Sigmoid colon (tissue), 7 donors: ENCODE measurements at places on chromosomes 4 and X. TPM values are rescaled to one million over a fixed set of nuclear protein-coding genes. Genes with fewer than 3 reads are reported as not detected.

The RPA4 gene
- polyA plus RNA-seq, result not detected

The NIPAL1 gene
- 5.8 TPM for polyA plus RNA-seq

The KLHL13 gene
- polyA plus RNA-seq, result 1.8 TPM

The SPANXC gene
- polyA plus RNA-seq, result not detected

The GAGE1 gene
- not detected for polyA plus RNA-seq

The FMR1 gene
- 19.4 TPM for polyA plus RNA-seq

The MAGEA1 gene
- not detected for polyA plus RNA-seq

- no peak for DNase-seq
Measured at GRCh38 chr4:174332741-174333493, 49.2 kb downstream of the CEP44 start.

- peak; percentile 65 for DNase-seq
Measured at GRCh38 chrX:130171446-130172126, at the start of gene RAB33A. TSS of gene RAB33A (plus strand) at chrX:130171962. CDS start at chrX:130172063, 101 bp downstream.

DNA sequence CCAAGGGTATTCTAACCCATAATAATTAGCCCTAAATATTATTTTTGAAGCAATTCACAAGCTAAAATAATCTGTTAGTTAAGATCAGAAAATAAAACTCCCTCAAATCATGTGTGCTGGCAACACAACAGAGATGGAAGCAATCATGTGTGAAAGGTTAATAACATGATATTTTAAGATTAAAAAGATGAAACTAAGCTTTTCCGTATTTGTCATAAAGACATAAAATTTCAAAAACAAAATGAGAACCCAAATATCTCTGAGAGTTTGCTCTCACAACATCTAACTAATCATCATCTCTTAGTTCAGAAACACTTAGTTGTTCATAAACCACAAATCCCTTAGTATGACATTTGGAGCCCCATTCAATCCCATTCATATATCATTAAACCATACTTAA lies 749.1 kb downstream of the CCSER1 start:
- DNase-seq, result no peak

- no peak for DNase-seq
Measured at GRCh38 chr4:7968262-7968896, 28.7 kb upstream of the AFAP1 start.

- no peak for DNase-seq
Measured at GRCh38 chr4:37780444-37781130, 45.9 kb upstream of the PGM2 start.

- no peak for DNase-seq
Measured at GRCh38 chr4:184674011-184674410, 24.5 kb downstream of the PRIMPOL start.

GRCh38 chr4:174037049-174037448 lies 246.4 kb downstream of the FBXO8 start:
- DNase-seq, result no peak

DNA sequence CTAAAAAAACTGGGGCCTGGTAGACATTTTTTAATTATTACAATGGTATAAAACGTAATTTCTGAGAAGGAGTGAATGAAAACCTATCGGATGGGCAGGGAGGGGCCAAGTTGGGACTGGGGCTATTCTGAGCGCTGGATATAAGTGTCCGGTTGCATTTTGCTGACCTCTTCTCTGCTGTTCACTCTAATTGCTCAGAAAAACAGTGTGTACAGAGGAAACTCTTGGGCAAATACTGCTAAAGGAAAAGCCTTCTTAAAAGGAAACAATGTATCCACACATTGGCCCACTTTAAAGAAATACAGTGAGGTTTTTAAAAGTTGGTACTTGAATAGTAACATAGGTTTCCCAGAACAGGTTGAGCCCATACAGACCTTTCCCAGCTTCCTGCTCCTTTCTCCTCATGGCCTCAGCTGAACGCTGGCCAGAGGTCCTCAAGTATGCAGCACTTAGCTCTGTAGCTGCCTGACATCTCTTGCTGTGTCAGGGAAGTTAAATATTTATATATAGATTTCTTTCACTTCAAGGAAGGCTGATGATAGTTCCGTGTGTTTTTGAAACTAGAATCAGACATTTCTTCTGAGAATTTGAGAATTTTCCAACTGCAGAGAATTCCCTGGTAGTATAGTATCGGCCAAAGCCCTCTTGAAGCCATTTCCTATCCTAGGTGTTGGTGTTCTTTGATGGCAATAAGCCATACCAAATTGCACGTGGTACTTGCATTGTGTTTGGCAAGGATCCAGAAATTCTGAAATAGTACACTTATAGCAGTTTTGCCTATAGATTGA lies 97.1 kb upstream of the SLC4A4 start:
- DNase-seq, result no peak

DNA sequence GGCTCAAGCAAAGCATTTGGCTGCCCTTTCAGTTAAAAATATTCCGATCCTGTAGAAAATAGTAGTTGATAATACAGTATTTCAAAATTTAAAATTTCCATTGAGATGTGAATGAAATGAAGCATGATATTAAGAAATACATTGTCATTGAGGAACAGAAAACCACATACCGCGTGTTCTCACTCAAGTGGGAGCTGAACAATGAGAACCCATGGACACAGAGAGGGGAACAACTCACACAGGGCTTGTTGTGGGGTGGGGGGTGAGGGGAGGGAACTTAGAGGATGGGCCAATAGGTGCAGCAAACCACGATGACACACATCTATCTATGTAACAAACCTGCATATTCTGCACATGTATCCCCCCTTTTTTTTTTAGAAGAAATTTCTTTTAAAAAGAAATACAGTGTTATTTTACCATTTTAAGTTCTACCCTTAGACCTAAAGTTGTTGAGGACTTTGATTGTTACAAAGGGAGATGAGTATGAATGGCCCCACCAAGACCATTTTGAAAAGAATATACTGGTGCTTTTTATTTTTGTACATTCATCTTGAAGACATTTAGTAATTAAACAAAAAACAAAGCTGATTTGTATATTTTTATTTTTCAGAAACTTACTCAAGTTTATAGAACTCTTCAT lies 52.0 kb upstream of the IL13RA1 start:
- no peak for DNase-seq

DNA sequence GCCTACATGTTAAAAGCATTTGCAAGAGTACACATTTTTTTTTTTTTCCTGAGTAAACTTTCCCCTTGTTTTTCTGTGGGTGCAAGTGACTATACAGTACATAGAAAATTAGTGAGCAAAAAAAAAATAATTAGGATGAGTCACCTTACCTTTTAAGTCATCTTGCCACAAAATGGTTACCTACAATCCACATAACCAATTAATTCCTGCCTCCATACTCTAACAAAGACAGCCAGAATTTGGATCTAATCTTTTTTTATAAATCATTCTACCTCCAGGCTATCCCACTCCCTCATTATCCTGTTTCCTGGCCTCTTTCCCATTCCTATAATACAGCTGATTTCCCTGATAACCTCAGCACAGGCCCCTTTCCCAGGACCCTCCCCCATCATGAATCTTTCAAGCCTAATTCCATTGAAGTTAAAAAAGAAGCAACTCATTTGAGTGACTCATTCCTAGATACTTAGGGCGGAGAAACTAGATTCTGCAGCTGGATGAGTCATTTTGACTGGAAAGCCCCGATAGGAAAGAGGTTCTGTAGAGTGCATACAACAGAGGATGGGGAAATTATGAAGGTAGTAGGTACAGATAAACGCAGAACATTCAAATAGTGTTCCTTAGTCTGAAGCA lies 128.2 kb downstream of the C4orf51 start:
- no peak for DNase-seq

DNA sequence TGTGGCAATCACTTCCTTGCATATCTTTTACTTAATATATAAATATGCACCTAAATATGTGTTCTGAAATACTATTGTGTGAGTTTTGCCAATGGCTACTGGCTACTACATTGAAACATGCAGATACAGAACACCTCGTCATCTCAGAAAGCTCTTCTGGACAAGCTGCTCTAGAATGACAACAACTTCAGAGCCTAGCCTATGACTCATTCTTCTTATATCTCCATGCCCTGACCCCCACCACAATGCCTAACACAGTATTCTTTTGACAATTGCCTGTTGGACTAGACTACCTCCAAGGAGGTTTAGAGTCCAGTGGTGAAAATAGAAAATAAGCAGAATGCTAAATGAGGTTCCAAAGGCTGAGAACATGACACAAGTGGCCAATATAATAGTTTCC lies 17.6 kb upstream of the DMP1 start:
- no peak for DNase-seq

- DNase-seq, result no peak
Measured at GRCh38 chrX:23935106-23935505, 27.3 kb downstream of the CXorf58 start.
